Mucosa of descending colon (tissue), 3 donors: ENCODE measurements at places on chromosomes 2 and 18. TPM values are rescaled to one million over a fixed set of nuclear protein-coding genes. Genes with fewer than 3 reads are reported as not detected.

DNA sequence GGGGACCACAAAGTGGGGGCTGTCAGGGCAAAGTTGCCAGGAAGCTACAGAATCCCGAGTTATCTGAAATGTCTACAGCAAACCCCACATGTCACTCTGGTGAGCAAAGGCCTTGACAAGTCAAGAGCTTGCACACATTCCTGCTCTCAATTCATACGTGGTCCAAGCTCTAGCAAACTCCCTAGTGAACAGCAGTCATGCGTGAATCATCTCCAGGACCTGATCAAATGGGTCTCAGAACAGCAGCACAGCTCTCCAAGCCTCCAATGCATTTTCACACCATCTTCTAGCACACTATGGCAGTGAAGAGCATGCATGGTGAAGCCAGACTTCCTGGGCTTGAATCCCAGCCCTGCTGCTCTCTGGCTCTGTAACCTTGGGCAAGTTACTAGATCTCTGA is 68.5 kb downstream of the MYO5B start:
- DNase-seq: no peak

GRCh38 chr2:203662951-203663350 is 43.5 kb upstream of the CD28 start:
- DNase-seq: no peak

GRCh38 chr2:174969091-174969734 is 36.0 kb downstream of the CHN1 start:
- DNase-seq: no peak

DNA sequence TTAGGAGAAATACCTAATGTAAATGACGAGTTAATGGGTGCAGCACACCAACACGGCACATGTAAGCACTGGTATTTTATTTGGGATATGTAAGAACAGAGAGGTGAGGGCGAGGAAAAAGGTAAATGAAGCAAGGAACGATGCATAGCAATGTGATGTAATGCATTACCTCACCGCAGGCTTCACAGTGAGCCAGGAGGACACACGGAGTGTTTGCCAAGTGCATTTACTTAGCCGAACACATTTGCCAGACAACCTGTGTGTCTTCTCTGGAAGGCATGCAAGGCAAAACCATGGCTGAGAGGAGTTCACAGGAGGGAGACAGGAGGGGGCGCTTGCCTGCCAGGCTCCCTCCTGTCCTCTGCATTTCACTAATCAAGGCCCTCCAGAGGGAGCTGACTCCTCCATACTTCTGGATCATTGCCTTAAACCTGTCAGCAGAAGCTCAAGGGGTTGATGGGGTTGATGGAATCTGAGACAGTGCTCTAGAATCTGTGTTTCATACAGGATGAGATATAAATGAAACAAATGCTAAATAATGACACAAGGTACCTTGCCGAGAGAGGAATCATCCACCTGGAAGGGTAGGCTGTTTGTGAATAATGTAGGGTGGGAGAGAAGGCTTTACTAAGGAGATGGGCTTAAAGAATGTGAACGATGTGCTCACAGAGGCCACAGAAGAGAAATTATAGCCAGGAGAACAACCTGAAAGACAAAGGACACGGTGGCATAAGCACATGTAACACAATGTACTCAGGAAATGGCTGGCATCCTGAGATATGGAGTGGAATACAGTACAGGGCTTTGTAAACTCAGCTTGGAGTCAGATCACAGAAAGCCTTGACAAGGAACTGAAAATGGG is 9.1 kb upstream of the TPRKB start:
- no peak for DNase-seq

DNA sequence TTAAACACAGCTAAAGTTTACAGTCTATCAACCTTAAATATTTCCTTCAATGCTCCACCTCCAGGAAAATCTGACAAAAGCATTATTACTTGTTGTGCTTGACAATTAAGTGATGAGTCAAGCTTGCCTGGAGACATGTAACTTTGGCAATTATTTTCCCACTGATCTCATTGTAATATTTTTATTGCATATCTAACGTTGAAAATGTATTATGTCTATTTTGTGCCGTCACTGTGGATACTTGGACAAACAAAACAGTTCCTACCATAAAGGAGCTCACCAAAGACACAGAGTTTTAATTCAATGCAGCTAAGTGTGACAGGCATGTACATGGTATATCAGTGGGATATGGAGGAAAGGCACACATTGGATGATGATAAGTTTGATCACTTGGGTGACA is 24.7 kb downstream of the RNF103 start:
- DNase-seq: no peak

- DNase-seq: no peak
These were observed 249.0 kb downstream of the TRIB2 start for GRCh38 chr2:12965540-12966269.

DNA sequence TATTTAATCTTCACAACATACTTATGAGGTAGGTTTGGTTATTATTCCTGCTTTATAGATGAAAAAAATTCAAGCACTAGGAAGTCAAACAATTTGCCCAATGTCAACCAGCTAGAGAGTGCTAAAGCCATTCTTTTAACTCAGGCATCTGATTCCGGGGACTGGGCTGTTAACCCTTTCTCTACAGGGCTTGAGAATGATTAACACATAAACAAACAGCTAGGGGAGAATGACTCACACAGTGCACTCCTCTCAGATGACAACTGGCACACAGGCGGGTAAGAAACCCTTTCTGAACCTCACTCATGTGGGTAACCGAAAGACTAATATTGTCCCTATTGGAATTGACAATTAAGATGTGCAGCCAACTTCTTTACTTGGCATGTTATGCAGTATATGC is 86.3 kb upstream of the FSHR start:
- DNase-seq: no peak

DNA sequence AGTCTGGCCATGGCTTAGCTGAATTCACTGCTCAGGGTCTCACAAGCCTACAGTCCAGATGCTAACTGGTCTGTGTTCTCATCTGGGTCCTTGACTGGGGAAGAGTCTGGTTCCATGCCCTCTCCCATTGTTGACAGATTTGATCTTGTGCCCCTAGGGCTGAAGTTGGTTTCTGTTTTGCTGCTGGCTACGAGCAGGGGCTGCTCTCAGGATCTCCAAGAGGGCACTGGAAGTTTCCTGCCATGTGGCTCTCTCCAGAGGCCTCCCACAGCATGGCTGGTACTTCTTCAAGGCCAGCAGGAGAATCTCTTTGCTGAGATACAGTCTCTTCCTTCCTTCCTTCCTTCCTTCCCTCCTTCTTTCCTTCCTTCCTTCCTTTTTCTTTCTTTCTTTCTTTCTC is 78.1 kb downstream of the SPP2 start:
- no peak for DNase-seq

GRCh38 chr18:41146301-41146700 is 808.7 kb upstream of the PIK3C3 start:
- no peak for DNase-seq

- DNase-seq: no peak
These were observed 7.7 kb downstream of the FBXO15 start for GRCh38 chr18:74139888-74140287.

GRCh38 chr2:46163804-46164528 is 133.2 kb upstream of the EPAS1 start:
- DNase-seq: no peak

- no peak for DNase-seq
These were observed 31.6 kb downstream of the B3GNT2 start for GRCh38 chr2:62227386-62228075.

DNA sequence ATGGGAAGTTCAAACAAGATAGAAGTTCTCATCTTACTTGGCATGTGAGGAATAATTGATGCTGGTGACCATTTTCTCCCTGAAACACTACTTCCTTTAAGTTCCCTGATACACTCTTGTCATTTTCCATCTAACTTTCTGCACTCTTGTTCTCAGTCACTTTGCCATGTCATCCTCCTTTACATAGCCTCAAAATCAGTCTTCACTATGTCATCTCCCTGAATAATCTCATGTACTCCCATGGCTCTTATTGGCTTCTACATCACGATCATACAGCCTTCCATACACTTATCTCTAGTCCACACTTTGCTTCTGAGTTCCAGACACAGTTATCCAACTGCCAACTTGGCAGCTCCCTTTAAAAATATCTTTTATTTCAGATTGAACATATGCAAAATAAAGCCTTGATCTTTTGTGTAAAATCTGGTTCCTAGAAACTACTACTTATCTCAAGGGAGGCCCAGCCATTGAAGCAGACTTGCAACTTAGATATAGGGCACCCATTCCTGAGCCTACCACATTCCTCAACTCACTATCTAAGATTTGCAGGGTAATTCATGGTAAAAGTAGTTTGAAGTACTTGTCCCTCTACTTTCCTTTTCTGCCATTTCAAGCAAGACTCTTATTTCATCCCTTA is 1070.2 kb upstream of the NXPH2 start:
- DNase-seq: no peak

GRCh38 chr18:79685971-79686370 is 6.4 kb downstream of the CTDP1 start:
- no peak for DNase-seq

DNA sequence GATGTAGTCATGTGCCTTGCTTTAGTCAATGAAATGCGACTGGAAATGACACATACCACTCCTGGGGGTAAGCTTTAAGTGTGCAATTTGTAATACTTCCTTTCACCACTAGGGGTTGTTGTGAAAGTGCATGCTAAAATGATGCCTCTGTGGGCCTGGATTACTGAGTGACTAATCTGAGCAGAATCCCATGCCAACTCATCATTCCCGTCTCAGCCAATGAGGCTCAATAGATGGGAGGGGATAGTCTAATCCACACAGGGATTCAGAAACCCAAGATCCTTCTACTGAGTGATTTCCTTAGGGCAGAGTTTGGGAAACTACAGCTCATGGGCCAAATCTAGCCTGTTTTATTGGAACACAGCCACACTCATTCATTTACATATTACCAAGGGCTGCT is 54.0 kb downstream of the HRH4 start:
- no peak for DNase-seq

GRCh38 chr18:12885500-12885899 is 1.5 kb upstream of the PTPN2 start:
- DNase-seq: no peak

GRCh38 chr18:70377317-70377799 is 88.5 kb downstream of the SOCS6 start:
- DNase-seq: peak; percentile 23

DNA sequence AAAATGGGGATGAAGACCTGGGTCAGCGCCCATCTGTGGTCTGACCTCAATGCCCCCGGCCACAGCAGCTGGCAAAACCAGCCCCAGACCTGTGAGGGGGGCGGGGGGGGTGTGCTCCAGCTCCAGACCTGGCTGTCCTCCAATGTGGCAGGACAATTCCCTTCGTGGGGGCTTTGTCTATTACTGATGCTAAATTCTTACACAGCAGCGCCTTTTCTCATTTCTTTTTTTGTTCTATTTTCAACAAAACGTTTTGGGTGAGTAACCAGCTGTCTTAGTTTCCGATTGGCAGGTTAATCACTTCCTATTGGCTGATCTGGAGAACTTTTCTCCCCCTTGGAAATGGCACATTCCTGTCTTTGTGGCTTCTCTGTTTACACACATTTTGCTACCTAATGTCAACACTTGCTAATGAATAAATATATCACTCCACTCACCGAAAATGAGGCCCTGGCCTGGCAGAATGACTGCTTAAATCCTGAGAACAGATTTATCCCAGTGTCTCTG is 4.4 kb downstream of the SMAD7 start:
- no peak for DNase-seq

Gene RBM44
- 0.07 TPM for total RNA-seq

Gene AOX1
- total RNA-seq: 17.8 TPM

Gene RGPD8
- total RNA-seq: 18.8 TPM

Gene PTPRM
- total RNA-seq: 41.1 TPM

Gene SLC11A1
- total RNA-seq: 5.3 TPM

Gene BCL2L11
- 44.4 TPM for total RNA-seq

Gene EGR4
- not detected for total RNA-seq

Gene MEP1B
- total RNA-seq: 6.9 TPM

Gene FAM124B
- total RNA-seq: 0.43 TPM

Gene GNAL
- 5.3 TPM for total RNA-seq

Gene CELF4
- total RNA-seq: 0.32 TPM
